ENCODE measurements at places on chromosomes 5 and 9. TPM values are rescaled to one million over a fixed set of nuclear protein-coding genes. Genes with fewer than 3 reads are reported as not detected.

DNA sequence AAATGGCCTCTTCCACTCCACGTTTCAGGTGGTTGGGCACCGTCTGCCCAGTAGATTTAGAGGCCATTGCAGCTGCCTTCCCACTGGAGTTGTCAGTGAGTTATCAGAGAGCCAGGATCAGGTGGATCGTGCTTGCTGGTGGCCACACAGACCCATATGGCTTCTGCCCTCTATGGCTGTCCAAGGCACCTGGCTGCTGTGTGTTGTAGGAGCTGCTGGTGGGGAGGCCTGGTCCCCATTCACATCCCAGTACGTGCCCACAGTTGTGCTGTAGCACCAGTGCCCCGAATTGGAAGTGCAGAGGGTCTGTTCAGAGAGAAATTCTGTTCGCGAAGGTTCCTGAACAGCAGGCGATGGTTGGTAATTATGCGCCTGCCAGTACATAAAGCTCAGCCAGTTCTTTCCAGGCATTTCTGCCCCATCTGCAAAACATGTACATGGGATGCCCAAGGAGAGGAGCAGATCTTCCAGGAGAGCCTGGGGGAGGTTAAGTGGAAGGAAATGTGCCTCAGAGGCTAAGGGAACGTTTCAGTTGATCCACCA is 41.1 kb downstream of the UBE2QL1 start:
- H3K27me3 ChIP-seq = no peaks in the 10 kb centered on the region
- no peaks in the 10 kb centered on the region for H3K36me3 ChIP-seq
- peaks cover 3% of the 10 kb centered on the region for H3K4me1 ChIP-seq
- no peak overlapping the region for H3K4me3 ChIP-seq
- DNase-seq = no peak
- H3K27ac ChIP-seq = no peak overlapping the region

GRCh38 chr5:16826379-16827125 is 109.5 kb downstream of the MYO10 start:
- no peak for DNase-seq
- no peaks in the 10 kb centered on the region for H3K27me3 ChIP-seq
- no peak overlapping the region for H3K27ac ChIP-seq
- H3K4me1 ChIP-seq = no peaks in the 10 kb centered on the region

PDCD1LG2 gene
- 0.67 TPM for total RNA-seq

DNA sequence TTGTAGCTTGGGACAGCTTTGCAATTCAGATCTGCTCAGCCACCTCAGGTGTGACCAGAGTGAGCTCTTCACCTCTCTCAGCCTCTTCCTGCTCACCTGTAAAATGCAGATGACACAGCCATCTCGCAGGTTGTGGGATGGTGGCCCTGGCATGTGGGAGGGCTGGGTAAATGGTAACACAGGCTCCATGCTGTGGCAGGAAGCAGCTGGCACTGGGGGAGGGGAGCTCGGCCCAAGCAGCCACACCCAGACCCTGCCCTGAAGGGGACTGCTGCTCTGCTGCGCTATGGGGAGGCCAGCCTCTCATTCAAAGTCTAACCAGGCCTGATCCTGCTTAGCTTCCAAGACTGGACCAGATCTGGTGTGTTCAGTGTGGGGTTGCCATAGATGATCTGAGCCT is 24.1 kb downstream of the PHF2 start:
- no peak for DNase-seq
- H3K27me3 ChIP-seq = no peaks in the 10 kb centered on the region
- no peak overlapping the region for H3K4me3 ChIP-seq
- H3K4me1 ChIP-seq = peaks cover 36% of the 10 kb centered on the region

- no peak overlapping the region for H3K4me3 ChIP-seq
- no peak overlapping the region for H3K27ac ChIP-seq
- no peak for DNase-seq
- H3K4me1 ChIP-seq = no peaks in the 10 kb centered on the region
Observed at GRCh38 chr5:14491015-14491915, 90.3 kb upstream of the OTULINL start.

SHOC1 gene
- total RNA-seq = not detected
